ENCODE measurements at places on chromosomes 3 and 15.

GRCh38 chr3:155308831-155309230, 15.3 kb upstream of the STRIT1 start:
- DNase-seq: no peak

- no peak for DNase-seq
Observed at GRCh38 chr15:101486696-101487459, 2.6 kb downstream of the PCSK6 start.

DNA sequence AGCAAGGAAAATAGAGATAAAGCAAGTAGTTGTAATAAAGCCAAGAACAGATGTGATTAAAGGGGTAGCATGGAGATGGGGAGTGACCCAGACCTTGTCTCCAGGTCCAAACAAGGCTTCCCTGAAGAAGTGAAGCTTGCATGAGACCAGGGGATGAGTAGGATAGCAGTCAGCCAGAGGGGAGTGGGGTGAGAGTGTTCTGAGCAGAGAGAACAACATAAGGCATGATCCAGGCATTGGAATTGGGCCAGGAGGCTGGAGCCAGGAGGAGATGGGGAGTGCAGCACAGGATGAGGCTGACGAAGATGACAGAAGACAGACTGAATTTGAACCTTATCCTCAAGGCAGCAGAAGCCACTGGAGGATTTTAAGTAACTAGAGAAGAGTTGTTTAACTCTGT, 7.2 kb downstream of the TMOD2 start:
- no peak for DNase-seq

GRCh38 chr3:64187065-64187959, 38.0 kb downstream of the PRICKLE2 start:
- DNase-seq: no peak

DNA sequence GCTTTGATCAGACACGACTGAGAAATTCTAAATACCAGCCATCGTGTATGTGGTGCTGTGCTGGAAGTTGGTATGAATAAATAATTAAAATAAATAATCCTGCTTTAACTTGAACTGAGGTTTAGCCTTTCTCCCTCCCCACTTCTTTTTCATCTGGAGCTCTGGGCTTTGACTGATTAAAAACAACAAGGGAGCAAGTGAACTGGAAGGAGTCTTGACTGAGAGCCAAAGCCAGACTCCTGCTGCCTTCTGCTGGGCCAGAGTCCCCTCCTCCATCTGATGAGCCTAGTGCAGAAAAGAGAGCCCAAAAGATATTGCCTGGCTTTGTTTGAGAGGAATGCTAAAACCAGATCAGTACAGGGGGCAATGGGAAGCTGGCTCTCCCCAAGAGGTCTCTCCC, 96.0 kb downstream of the CCNL1 start:
- no peak for DNase-seq

GRCh38 chr3:129592381-129593131, 13.9 kb downstream of the PLXND1 start:
- no peak for DNase-seq

- no peak for DNase-seq
Observed at GRCh38 chr3:146496726-146497125, 27.4 kb upstream of the PLSCR2 start.

GRCh38 chr15:41948490-41948889, 23.9 kb downstream of the EHD4 start:
- DNase-seq: no peak

- no peak for DNase-seq
Observed at GRCh38 chr3:195807681-195808121, 4.0 kb downstream of the MUC4 start.

DNA sequence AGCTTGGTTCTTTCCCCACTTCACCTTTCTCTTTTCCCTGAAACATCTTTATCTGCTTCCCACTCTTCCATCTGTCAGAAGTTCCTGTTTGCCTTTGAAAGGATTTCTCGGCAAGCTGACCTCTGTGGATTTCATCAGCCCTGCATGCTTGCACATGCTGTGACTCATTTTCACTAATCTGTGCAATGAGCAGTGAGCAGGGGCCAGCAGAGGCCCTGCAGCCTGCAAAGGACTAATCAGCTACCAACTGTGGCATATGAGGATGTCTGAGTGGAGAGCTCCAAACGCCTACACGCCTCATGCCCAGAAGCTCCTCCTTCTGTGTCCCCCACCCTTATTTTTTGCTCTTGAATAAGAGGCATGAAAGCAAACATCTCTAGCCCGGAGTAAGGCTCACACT, 333.0 kb upstream of the SEMA6D start:
- no peak for DNase-seq

GRCh38 chr3:177122183-177122856, 75.0 kb downstream of the TBL1XR1 start:
- no peak for DNase-seq

DNA sequence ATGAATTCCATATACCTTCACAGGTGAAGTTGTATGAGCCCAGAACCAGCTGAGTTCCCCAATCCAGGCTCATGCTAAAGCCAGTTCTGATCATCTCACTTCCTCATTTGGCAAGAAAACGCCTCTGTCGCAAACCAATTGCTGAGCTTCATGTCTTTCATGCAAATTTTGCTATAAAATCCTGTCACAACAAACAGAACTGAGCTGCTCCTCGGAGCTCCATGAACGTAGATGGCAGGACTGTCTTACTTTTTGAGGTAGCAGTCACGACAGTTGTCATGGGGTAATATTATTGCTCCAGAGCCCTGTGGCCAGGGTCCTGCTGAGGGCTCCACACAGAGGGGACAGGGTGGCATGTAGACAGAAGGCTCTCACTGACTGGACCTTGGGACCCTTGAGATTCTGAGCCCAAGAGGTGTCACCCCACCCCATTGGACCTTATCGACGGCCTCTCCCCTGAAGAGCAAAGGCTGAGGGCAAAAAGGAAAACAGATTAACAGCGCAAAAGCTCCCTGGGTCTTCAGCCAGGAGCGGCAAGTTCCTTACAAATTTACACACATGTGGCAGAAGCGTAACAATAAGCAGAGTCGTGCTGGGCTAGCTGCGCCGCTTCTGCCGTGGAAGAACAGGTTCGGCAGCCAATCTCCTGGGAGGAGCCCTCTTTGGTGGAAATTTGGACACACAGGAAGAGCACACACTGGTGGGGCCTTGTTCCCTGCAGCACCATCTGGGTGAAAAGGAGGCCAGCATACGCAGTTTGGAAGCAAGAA, 249.2 kb downstream of the OPA1 start:
- DNase-seq: no peak

DNA sequence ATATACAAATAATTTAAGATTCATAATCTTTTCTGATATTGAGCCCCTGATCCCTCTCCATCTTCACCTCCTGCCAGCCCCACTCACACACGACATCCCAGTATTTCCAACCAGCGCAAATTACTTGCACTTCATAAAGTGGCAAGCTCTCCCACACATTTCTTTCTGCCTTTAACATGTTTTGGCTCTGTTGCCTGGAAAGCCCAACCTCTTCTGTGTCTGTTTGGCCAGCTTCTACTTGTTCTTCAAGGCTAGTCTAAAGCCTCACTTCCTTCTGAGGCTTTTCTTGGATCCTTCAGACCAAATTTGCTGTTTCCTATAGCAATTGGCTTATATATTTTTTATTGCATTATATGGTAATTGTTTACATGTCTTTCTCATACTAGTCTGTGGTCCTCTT, 5.1 kb upstream of the TM6SF1 start:
- DNase-seq: no peak

GRCh38 chr3:69776289-69776688, 37.0 kb downstream of the MITF start:
- no peak for DNase-seq

DNA sequence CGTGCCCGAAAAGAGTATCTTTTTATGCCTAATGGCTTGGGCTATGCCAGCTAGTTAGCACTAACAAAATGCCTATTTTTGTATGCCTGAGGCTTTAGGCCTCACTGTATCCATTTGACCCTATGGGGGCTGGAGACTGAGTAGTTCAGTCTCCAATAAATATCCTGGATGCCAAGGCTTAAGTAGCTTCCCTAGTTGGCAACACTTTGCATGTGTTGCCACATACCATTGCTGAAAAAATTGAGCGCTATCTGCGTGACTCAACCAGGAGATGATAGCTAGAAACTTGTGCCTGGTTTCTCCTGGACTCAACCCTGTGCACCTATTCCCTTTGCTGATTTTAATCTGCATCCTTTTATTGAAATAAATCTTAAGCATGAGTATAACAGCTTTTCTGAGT, 58.4 kb upstream of the ATP2C1 start:
- no peak for DNase-seq

- DNase-seq: no peak
Observed at GRCh38 chr3:74415731-74416130, 198.7 kb downstream of the CNTN3 start.

DNA sequence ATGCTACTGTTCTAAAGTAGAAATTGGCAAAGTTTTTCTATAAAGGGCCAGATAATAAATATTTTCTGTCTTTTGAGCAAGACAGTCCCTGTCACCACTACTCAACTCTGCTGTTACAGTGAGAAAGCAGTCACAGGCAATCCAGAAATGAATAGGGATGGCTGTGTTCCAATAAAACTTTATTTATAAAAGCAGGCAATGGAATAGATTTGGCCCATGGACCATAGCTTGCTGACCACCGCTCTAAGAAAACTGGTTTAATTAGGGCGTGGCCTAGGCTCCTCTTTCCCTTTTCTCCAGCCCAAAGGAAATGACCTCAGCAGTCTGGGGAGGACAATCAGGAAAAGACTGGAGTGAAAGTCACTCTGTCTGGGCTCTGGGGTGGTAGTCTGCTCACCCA, 183.8 kb downstream of the MEGF11 start:
- no peak for DNase-seq

- no peak for DNase-seq
Observed at GRCh38 chr3:116734243-116734642, 24.7 kb downstream of the TUSC7 start.

- DNase-seq: no peak
Observed at GRCh38 chr3:150588027-150588830, 14.9 kb upstream of the SELENOT start.

- DNase-seq: no peak
Observed at GRCh38 chr15:31049111-31049510, 52.4 kb downstream of the TRPM1 start.

DNA sequence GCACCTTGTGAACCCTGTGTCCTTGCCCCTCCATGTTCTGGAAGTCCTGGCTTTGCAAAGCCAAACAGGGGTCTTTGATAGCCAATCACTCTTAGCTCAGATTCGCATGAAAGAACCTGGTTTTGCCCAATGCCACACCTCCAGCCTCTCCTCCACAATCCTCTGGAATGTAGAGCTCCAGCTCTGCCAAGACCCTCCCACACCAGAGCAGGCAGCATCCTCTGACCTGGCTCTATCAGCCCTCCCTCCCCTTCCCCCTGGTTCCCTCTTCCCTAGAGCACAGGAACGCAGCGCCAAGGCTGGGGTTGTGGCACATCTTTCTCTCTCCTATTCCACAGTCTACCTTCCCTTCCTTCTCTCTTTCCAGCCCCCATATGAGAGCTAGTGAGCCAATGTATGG, 133.3 kb downstream of the RPLP1 start:
- no peak for DNase-seq

DNA sequence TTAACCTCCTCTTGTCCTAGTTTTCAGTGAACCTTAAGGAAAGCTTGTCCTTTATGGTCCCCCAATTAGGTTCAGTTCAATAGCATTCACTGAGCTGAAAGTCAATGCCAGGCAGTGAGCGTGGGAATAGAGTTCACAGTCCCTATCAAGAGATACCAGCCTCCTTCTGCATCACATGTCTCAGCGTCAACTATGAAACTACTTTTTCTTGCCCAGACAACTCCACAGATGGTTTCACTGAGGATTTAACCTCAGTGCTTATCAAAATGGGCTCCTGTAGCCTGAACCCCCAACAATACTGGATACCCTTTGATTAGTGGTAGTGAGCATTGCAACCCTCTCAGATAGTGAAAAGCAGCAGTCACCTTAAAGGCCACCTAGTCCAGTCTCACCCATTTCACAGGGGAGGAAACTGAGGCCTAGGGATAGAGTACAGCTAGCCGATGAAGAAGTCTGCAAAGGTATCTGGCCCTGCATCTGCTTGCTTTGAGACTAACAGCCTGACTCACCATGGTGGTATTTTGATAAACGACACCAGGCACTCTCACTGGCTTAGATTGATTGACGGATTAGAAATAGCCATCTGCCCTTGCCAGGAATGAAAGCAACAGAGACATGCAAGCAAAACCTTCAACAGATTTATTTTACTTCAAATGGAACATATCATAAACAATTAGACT, 1.6 kb upstream of the UBA3 start:
- DNase-seq: no peak

GRCh38 chr3:160607826-160608225, 42.5 kb upstream of the KPNA4 start:
- DNase-seq: no peak

- no peak for DNase-seq
Observed at GRCh38 chr3:23575697-23576096, 230.1 kb upstream of the UBE2E1 start.

- DNase-seq: no peak
Observed at GRCh38 chr3:127260416-127260815, 27.4 kb downstream of the PRR20G start.

DNA sequence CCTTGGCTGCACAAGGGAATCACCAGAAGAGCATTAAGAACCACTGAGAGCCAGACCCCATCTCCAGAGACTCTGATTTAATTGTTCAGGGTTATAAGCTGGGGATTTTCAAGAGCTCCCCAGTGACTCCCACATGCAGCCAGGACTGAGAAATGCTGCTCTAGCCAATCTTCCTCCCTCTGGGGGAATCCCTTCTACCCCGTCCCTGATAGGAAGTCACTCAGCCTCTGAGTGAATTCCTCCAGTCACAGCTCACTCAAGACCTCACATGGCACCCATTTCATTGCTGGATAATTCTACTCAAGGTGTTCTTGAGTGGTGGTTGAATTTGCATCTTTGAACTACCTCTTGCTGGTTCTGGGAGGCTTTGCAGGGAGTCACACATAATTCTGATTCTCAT, 10.7 kb downstream of the CCR3 start:
- no peak for DNase-seq

- no peak for DNase-seq
Observed at GRCh38 chr3:89098964-89099585, 8.3 kb upstream of the EPHA3 start.

DNA sequence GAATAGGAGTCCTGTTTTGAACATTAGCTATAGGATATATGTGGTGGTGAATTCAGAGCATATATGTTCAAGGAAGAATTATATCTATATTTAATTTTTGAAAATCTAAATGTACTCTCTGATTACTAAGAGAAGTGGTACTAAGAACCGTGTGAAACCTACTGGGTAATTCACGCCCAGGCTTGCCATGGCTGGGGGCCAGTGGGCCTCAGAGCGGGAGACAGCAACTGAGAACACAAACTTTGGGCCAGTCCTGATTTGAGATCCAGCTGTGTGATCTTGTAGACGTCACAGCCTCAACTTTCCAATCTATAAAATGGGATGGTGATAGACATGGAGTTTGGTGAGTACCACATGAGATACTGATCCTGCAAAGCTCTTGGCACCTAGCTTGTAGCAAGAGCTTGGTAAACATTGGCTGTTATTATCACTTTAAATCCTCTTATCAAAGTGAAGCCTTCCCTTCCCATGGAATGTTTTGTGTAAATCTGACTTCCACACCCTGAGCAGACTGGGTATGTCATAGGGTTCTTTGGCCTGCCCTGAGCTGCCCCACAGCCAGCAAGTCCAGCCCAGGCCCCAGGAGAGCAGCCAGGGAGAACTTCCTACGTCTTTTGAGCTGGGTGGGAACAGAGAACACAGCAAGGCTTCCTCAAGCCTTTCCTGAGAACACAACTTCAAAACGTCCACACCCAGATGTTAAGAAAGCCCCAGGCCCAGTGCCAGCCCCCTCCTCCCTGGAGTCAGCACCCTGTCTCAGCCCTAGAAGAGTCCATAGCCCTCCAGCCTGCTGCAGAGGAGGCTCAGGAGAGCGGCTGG, 8.2 kb upstream of the PAQR5 start:
- DNase-seq: no peak

All from 8988T (cell line).